ENCODE measurements at places on chromosomes 5 and 9.

DNA sequence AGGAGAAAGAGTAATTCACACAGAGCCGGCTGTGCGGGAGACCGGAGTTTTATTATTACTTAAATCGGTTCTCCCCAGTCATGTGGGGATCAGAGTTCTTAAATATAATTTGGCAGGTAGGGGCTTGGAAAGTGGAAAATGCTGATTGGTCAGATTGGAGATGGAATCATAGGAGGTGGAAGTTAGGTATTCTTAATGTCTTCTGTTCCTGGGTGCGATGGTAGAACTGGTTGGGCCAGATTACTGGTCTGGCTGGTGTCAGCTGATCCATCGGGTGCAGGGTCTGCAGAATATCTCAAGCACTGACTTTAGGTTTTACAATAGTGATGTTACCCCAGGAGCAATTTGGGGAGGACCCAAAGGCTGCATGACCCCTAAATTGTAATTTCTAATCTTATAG, 4.6 kb upstream of the CERCAM start:
- no peak for DNase-seq

- peak; percentile 53 for DNase-seq
These were observed 500.0 kb downstream of the DIRAS2 start for GRCh38 chr9:90142580-90142979.

GRCh38 chr9:121690316-121690715, 38.9 kb downstream of the DAB2IP start:
- DNase-seq, result no peak

GRCh38 chr5:36897616-36898015, 21.0 kb downstream of the NIPBL start:
- DNase-seq, result no peak

- no peak for DNase-seq
These were observed 215.5 kb upstream of the RGMB start for GRCh38 chr5:98557916-98558315.

- DNase-seq, result peak; percentile 90
These were observed 64.1 kb downstream of the OSTF1 start for GRCh38 chr9:75152416-75152815.

- peak; percentile 41 for DNase-seq
These were observed 128.4 kb upstream of the TRPM3 start for GRCh38 chr9:71249729-71250317.

GRCh38 chr5:55620766-55621160, 86.0 kb upstream of the PLPP1 start:
- DNase-seq, result no peak

DNA sequence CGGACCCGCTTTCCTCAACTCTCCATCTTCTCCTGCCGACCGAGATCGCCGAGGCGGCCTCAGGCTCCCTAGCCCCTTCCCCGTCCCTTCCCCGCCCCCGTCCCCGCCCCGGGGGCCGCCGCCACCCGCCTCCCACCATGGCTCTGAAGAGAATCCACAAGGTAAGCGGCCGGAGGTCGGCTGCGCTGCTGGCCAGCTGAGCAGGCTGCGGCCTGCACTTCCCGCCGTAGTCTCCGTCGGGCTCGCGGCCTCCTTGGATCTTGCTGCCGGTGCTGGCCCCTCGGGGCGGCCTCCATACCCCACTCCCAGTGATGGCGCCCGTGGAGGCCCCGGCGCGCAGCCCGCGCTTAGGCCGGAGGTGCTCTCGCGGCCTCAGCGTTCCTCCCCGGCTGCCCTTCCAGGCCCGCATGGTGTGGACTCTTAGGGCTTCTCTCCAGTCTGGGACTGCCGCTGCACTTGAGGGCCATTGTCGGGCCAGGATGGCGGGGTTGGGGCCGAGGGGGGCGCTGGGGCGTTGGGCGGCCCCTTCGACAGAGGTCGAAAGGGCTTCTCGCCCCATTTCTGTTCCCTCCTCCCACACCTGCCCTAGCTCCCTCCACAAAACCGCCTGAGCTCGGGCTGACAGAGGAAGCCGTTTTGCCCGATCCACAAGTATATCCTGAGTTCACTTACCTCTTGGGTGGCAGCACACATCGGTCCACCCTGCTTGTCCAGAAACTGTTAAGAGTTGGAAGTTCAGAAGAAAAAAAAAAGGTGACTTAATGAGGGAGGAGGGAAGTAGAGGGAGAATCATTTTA, 714 bp downstream of the UBE2D2 start:
- peak; percentile 58 for DNase-seq

DNA sequence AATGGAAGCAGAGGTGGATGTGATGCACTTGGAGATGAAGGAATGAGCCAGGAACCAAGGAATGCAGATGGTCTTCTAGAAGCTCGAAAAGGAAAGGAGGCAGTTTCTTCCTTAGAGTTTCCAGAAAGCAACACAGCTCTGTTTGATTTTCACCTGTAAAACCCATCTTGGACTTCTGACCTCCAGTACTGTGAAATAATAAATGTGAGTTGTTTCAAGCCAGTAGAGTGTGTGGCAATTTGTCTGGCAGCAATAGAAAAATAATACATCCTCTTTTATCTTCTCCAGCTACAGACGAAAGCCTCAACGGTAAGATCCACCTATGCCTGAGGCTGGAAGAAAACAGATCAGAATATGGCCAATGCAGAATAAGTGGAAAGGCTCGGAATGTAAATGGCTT, 199.7 kb downstream of the HINT1 start:
- no peak for DNase-seq

DNA sequence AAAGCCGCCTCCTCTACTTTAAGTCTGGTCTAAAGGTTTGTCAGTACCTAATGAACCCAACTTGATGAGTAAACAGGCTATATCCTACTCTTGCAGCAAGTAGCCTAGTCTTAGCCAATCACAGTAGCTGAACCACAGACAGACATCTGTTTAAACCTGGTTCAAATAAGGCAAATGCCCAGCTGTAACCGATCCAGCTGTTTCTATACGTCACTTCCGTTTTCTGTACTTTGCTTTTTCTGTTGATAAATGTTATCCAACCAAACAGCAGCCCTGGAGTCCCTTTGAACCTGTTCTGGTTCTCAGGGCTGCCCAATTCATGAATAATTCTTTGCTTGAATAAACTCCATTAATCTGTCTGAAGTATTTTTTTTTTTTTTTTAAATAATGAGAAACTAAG, 76.9 kb upstream of the EQTN start:
- no peak for DNase-seq

- no peak for DNase-seq
These were observed 30.4 kb upstream of the LRRTM2 start for GRCh38 chr5:138905541-138905940.

DNA sequence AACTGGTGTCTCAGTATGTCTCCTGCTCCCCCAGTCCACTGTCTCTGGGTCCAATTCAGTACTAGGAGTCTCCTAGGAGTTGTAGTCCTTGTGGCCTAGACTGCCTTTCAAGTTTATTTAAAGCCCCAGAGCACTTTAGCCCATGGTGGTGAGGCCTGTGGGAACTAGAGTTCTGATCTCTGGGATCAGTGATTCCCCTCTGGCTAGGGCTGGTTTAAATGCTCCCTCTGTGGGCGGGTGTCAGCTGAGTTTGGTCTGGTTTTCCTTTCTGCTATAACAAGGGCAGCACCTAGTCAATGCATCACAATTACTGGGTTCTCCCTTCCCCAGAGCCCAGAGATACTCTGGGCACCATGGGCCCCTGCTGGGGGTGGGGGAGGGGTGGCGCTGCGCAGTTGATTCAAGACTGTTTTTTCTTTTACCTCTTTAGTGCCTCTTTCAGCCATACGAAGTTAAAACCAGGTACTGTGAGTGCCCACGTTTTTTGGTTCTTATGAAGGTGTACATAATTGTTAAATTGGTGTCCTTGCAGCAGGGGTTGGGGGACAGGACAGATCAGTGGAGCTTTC, 9.3 kb upstream of the SLC36A3 start:
- no peak for DNase-seq

DNA sequence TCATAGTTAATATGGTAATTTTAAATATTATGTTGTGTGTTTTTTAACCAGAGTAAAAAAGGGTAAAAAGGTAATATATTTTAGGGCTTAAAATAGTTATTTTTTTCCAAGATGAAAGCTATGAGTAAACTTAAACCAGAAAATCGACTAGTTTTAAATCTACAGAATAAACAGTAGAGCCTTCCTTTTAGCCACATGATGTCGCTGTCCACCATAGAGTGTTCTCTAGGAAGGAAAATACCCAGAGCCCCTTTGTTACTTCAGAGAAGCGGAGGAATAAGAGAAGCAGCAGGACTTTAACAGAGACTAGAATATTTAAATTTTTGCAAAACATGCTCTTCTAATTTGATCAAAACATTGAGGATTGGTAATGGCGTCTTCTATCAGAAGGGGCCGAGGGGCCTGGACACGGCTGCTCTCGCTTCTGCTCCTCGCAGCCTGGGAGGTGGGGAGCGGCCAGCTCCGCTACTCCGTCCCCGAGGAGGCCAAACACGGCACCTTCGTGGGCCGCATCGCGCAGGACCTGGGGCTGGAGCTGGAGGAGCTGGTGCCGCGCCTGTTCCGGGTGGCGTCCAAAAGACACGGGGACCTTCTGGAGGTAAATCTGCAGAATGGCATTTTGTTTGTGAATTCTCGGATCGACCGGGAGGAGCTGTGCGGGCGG, at the start of gene PCDHA2:
Gene PCDHA2, plus strand, starts transcription at position 258 of the 664 bp plus-strand sequence.
- DNase-seq, result no peak

GRCh38 chr5:170854566-170854965, 7.3 kb upstream of the RANBP17 start:
- no peak for DNase-seq

- no peak for DNase-seq
These were observed 298.0 kb downstream of the FER start for GRCh38 chr5:109045710-109046109.

DNA sequence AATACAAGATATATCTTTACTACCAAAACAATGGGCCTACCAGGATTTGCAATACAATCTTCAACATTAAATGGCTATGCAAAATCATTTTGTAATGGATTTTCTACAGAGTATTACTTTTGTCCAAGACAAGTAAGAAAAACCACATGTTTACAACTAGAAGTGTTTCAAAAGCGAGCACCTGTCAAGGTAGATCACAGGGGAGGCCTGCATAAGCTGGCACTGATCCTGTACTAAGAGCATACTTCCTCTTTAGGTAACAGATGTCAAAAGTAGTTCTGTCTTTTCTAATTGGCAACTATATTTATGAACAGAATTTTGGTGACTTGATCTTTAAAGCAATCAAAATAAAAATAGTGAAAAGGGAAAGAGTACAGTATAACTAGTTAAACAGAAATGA, 249.0 kb downstream of the MLLT3 start:
- no peak for DNase-seq

DNA sequence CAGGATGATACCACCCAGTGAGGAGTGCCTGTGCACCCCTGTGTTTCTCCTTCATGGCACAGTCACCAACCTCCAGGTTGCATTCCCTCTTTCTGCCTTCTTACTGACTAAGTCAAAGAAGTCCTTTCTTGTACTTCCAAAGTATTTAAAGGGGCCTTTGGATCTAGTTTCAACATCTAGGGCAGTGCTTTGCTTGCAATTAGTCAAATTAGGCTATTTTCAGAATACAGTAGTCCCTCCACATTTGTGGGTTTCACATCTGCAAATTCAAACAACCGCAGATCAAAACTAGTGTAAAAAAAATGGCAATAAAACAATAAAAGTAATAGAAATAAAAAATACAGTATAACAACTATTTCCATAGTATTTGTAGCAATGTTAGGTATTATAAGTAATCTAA, 333.9 kb upstream of the SEMA6A start:
- DNase-seq, result no peak

DNA sequence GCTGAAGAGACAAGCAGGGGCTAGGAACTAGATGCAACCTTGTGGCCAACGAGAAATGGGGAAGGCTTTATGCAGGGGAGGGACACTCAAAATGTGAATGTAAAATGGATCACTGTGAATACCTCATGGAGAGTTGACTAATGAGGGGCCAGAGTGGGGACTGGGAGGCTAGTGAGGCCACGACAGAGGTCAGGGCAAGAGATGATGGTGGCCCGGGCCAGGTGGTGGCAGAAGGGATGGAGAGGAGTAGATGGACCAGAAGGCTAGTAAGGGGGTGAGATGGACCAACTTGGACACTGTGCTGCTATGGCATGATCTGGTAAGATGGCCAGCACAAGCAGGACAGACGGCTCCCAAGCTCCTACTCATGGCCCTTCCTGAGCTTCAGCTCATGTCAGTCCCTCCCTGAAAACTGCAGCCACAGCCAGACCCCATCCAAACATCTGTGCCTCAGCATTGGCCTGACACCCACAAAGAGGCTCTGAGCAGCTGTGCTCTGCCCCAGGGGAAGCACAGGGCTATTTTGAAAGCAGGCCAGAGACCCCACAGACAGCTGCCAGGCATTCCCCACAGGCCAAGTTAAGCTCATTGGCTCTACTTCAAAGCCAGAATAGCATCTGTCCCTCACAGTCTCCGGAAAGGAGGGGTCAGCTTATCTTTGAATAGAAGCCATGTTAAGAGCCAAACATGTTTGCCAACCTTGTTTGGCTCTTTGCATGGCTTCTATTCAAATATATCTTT, 22.1 kb downstream of the P4HA2 start:
- no peak for DNase-seq

DNA sequence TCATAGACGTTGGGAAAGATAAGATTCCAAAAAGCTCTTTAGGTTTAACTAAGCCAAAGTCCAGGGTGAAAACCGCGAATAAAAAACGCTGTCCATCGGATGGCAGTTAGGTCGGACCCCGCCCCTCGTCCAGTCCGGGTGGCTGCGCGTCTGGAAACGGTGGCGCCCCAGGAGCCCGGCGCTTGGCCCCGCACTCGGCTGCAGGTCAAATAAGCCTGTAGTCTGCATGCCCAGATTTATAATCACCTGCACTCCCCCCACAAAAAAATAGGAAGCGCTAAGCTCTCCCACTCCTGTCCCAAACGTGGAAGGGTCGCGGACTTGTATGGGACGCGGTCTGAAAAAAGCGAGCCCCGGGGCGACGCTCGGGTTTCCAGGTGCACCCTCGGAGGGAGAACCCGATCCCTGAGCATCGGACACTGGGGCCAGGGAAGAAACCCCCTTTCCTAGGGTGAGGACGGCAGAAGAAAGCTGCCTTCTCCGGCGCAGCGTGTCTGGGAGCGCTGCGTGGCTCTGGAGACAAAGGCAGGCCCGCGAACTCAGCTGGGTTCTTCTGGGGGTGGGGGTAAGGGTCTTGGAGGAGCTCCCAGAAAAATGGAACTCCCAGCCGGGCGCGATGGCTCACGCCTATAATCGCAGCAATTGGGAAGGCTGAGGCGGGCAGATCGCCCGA, 923 bp upstream of the ZBTB5 start:
- peak; percentile 23 for DNase-seq

DNA sequence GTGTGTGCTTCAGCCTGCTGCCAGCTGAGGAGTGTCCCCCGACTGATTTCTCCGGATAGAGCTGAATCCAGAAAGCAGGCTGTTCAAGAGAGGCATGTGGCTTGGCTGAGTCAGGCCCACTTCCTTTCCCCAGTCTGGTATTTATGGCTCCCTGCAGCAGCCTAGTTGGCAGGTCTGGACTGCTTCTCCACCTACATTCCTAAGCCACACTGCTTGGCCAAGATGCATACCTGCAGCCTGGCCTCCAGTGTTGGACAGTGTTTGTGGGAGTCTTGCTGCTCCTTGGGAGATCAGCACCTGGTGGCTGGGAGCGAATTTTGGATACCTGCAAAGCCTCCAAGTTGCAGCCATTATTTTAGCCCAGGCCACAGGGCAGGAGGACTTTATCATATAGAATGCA, 670.8 kb downstream of the ACTL7B start:
- no peak for DNase-seq
